ENCODE measurements at places on chromosomes 12 and 14.
A peak's percentile ranks its signal among the peaks of the same experiment; 100 is the strongest.

GRCh38 chr12:57280211-57281062 lies 29.4 kb upstream of the STAC3 start:
- DNase-seq, result peak; percentile 72

DNA sequence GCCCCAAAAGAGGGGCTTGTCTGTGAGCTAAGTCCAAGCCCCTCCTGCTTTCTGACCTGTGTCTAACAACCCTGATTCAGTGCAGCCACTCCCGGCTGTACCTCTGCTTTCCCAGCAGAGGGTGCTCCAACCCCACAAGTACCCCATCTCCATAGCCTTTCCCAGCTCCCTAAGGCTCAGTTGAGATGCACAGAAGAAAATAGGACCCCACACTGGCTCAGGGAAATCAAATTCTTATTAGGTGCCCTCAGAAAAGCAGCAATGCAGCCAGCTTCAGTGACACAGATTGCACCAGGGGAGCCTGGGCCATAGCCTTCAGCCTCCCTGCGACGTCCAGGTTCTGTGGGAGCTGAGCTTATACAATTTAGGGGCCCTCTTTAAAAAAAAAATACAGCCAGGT lies 49.9 kb downstream of the LRRC74A start:
- DNase-seq, result peak; percentile 63

GRCh38 chr12:98422812-98423211 lies 92.6 kb upstream of the TMPO start:
- DNase-seq, result no peak

DNA sequence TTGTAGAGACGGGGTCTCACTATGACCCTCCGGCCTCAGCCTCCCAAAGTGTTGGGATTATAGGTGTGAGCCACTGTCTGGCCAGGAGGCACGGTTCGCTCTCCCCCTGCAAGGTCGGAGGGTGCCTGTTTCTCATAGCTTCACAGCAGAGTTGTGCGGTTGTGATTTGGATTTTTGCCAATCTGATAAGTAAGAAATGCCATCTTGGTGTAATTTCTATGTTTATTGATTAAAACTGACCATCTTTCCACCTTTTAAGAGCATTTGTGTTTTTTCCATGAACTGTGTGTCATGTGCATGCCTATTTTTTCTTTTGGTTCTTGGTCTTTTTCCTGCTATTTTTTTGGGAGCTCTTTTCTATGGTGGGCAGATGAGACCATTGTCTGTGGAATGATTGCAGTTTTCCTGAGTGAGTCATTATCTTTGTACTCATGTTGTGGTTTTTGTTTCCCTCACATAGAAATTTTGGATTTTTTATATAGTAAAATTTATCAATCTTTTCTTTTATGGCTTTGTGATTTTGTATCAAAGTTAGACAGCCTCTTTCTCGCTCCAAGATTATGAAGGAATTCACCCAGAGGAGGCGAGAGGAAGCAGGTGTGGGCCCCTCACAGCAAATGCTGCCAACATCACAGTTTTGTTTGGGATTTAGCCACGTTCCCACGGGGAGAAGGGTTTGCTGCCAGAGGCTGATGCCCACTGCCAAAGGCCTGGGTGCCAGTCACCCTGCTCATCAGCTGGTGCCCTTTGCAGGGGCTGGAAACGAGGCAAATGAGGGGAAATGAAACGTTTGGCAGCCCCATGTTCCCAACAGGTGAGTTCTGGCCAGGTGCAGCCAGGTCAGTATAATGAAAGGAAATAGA lies 47.2 kb downstream of the RFX4 start:
- no peak for DNase-seq

DNA sequence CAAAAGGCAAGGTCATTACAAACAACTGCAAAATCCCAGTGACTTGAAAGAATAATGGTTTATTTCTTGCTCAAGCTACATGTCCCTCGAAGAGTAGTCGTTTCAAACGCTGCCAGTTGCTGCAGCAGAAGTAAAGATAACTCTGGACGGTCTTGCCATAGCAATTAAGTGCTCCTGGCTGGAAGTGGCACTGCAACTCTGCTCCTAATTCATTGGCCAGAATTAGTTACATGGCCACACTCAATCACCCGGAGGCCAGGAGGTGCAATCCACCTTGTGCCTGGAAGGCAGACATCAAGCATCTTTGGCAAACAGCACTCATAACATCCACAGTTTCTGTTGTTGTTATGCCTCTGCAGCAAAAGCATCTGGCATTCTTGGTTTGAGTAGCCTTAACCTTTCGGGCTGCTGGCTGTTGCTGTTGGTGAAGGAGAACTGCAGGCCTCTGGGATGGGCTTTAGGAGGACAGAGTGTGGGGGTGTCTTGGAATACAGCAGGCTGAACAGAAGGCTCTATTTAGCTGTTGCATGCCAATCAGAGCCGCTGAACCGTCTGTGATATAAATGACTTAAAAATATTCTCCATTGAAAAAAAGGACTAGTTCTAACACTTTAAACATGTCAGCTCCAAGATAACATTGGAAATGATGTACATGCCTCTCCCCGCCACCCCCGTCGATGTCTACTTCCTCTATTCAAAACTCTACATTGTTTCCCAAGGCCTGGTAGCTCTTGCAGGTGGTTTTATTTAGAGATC lies 123.5 kb upstream of the DYRK2 start:
- no peak for DNase-seq

- DNase-seq, result no peak
Observed at GRCh38 chr12:87815771-87816585, 213.2 kb downstream of the C12orf50 start.

- peak; percentile 34 for DNase-seq
Observed at GRCh38 chr12:98743362-98743953, 98.4 kb downstream of the APAF1 start.

DNA sequence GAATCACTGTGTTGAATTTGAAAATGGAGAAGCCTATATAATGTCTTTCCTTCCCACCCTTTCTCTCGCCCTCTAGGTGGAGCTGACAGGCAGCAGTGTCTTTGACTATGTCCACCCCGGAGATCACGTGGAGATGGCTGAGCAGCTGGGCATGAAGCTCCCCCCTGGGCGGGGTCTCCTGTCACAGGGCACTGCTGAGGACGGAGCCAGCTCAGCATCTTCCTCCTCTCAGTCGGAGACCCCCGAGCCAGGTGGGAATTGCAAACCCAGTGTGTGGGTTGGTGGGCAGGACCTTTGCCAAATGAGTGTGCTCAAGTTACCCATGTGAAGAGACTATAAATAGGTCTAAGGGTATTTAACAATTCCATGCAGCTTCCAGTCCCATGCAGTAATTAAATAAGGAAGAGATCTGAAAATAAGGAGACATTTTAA lies 274.7 kb downstream of the EGLN3 start:
- no peak for DNase-seq

DNA sequence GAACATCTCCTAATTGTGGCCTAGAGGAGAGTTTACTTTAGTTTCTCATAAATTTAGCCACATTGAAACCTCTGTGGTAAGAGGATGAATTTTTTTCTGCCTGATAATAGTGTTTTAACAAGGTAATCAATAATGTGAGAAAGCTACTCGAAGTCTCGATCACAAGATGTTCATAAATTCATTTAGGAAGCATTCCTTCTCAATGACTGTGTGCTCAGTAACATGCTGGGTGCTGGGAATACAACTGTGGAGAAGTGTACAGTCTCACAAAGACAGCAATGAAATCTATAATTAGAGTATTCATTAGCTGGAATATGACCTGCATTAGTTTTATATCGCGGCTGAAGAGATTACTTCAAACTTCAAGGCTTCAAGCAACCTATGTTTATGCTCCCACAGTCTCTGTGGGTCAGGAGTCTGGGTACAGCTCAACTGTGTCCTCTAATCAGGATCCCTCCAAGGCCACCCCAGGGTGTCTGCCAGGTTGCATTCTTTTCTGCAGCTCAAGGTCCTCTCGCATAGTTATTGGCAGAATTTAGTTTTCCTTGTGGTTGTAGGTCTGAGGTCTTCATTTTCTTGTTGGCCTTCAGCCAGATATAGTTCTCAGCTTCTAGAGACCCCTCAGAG lies 167.6 kb downstream of the ANO4 start:
- DNase-seq, result no peak

DNA sequence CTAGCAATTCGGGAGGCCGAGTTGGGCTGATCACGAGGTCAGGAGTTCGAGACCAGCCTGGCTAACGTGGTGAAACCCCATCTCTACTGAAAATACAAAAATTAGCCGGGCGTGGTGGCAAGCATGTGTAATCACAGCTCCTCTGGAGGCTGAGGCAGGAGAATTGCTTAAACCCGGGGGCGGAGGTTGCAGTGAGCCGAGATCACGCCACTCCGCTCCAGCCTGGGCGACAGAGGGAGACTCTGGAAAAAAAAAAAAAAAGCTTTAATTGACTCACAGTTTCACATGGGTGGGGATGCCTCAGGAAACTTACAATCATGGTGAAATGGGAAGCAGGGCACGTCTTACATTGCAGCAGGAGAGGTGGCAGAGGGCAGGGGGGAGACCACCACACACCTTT lies 30.6 kb upstream of the SLC2A3 start:
- no peak for DNase-seq

Data from CD4-positive, alpha-beta T cell treated with Interleukin-6 for 4 hours (primary cell).